ENCODE measurements at places on chromosomes 13 and 19.

- DNase-seq, result no peak
These were observed 109.0 kb upstream of the KL start for GRCh38 chr13:32907211-32907610.

DNA sequence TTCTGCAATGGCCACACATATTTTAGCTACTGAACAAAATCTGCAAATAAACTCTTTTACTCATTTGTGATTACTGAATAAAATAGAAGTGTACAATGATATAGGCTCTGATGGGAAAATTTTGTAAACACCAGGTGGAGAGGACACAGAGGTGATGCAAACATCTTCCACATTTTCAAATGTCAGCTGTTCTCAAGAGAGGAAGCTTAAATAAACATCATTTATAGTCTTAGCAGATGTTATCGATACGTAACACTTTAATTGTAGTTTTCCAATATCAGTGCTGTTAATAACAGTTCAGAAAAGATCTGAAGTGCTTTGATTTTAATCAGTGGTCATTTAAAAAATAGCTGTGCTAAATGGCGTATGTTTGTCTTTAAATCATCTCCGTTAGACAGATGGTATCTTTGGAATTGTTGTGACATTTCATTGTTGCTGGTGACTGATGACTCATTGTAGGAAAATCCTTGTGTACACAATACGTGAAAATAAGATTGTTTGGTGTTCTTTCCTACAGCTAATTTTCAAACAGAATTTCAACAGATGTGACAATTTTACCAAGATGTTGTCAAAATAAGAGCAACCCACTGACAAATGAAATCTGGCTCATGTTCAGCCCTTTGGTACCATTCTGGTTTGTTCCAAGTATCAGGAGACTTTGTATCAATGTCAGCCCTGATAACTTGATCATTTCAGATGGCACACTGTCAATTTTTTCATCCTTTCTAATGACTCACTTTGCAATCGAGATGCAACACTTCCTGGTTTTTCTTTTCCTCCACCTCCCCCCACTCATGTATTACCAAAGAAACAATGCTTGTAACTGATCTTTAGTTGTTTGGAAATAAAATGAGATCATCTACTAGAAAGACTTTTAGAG is 516.0 kb downstream of the DCT start:
- DNase-seq, result no peak

DNA sequence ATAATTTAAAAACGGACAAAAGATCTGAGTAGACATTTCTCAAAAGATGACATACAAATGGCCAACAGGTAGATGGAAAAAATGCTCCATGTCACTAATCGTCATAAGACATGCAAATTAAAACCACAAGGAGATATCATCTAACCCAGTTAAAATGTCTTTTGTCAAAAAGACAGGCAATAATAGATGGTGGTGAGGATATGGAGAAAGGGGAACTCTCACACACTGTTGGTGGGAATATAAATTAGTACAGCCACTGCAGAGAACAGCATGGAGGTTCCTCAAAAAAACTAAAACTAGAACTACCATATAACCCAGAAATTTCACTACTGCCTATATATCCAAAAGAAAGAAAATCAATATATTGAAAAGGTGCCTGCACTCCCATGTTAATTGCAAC is 37.9 kb downstream of the OR10H4 start:
- no peak for DNase-seq

DNA sequence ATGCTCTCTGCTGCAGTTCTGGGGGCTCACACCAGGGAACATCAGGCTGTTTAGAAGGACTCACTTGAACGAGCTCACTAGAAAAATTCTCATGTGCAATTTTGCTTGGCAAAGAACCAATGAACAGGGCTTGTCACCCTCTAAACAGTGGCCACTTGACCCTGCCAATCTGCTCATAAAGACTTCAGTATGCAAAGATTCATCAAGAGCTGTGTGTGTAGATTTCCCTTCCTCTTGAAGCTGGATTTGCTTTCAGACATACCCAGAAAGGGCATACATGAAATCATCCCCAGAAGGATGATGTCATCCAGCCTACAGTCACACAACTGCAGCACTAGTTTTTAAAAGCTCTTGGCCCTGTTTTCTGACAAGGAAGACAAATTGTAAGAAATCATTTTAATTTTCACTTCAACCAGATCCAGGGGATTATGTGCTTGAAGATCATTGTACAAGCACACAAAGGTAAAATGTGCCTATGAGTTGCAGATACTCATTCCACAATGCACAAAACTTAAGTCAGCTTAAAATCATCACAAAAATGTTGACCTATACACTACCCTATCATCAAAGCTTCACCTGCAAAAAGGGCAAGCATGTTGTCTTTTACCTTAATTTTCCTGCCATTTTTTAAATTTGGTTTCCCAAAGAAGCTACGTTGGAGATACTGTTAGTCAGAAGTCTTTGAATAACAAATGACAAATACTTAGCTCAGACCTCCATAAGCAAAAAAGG is 5.2 kb upstream of the STK24 start:
- DNase-seq, result peak; percentile 41

DNA sequence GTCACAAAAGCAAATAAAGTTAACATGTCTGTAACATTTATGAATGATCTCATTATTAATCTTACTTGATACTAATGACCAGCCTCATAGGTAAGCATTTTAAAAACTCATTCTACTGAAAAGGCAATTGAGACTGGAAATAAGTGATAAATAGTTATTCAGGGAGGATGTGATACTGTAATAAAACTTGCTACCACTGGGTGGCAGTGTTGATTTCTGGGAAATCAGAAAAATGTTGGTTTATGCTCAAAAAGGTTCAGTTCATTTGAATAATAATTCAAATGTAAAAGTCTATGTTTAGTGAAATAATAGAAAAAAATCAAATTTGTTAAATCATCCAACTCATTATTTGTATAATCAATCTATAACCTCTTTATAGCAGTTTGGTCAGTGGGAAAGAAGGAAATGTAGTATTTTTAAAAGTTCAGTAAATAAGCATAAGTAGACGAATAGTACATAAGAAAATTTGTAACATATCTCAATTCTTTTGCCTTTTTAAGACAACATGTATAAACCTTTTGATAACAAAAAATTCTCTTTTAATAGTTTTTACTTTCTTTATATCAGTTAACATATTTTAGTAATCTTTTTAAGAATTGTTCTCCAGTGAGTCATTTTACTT is 9.6 kb downstream of the ABHD13 start:
- DNase-seq, result no peak

DNA sequence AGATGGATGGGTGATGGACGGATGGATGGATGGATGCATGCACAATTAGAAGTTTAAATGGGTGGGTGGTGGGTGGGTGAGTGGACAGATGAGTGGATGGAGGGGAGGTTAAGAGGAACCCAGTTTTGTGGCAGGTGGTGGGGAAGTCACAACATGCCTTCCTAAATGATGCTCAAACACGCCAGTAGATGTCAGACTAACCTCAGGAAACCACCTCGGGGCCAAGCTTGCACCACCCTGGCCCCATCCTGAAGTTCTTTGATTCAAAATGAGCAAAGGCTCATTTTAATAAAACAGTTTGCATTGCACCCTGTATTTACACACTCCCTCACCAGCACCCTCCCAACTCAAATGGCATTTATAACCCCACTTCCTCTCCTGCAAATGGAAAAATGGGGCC is 91.4 kb upstream of the CACNA1A start:
- DNase-seq, result peak; percentile 63

DNA sequence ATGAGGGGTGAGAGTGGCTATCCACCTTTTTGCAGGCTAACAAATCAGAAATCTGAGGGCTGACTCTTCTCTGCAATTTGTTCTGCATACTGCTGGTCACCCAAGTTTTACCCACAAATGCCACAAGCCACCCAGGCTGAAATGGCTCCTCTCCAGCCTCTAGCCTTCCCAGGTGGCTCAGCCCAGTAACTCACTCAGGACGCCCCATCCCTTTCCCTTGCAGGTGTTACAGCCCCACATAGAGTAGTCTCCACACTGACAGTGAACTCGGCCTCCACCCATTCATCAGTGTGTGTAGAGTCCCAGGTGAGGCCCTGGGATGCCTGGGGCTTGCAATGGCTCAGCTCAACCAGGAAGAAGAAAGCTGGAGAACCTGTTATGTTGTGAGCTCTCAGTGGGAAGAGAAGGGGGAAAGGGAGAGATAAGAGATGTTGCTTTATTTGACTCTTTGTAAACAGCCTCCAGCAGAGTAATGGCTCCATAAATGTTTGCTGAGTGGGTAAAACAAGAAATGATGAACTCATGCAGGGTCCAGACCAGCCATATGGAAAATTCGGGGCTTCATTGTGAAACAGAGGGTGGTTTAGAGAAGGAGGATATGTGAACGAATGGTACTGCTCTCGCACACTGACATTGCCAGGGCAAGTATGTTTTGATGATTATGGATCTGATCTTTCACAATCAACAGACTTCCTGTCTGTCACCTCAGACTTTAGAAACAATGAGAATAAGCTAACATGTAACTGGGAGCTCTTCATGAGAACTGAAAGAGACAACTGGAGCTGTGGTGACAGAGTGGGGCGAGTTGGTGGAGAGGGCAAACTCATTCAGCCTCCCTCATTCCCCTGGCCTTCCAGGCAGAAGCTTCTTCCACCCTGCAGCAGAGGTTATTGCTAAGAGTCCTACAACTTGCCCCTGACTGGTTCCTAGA is 74.2 kb upstream of the RFC3 start:
- DNase-seq, result peak; percentile 64

DNA sequence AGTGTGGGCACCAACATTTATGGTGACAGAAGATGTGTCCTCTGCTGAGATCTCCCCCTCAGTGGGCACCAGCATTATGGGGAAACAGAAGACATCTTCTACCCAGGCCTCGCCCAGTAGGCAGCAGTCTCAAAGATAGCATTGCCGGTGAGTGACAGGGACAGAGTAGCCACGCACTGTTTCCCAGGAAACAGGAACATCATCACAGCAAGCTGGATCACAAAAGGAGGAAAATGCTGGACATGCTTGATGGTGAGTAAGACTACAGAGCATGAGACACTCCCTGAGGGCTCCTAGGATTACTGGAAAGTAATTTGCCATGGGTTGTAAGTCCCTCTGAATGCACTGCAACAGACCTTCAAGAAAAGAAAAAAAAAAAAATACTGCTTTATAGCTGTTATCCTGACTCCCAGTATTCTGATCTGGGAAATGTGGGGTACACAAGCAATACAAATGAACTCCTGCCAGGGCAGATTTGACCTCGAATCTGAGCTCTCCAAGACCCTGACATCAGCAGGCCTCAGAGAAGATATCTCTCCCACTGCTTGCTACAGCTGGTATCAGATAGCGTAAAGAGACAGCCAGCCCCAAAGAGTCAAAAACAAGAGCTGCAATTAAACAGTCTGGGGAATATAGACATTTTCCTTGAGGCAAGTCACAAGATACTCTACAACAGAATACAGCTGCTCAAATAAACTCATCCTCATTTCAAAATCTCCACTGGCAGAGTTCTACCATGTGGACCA is 180.4 kb downstream of the RBM26 start:
- no peak for DNase-seq

DNA sequence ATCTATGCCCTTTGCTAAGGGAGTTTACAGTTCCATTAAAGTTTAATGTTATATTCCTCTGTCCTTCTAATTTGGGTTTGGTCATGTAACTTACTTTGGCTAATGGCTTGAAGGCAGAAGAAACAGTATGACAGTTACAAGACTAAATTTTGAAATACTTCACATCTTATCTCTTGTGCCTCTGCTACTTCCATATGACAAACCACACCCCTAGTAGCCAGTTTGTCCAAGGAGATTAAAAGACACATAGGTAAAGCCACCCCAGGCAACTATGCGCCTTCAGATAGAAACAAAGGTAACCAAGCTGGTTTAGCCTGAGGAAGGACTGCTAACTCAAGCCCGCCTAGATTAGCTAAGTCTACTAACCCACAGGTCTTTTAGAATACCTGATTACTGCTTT is 273.4 kb upstream of the MIR17HG start:
- no peak for DNase-seq

DNA sequence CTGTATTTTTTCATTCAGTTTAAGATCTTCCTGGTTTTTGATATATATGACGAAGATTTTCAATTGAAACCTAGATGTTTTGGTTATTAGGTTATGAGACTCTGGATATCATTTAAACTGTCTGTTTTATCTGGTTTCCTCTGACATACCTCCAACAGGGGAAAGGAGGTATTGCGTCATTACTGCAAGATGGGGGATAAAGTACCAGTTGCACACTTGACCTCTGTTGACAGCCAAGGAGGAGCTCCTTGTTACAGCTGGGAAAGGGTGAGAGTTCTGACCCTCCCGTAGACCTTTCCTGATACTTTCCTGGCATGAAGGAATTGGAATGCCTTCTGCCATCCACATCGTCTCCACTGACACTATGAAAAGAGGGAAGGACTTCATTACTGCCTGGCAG is 82.0 kb upstream of the SHISA2 start:
- DNase-seq, result no peak

DNA sequence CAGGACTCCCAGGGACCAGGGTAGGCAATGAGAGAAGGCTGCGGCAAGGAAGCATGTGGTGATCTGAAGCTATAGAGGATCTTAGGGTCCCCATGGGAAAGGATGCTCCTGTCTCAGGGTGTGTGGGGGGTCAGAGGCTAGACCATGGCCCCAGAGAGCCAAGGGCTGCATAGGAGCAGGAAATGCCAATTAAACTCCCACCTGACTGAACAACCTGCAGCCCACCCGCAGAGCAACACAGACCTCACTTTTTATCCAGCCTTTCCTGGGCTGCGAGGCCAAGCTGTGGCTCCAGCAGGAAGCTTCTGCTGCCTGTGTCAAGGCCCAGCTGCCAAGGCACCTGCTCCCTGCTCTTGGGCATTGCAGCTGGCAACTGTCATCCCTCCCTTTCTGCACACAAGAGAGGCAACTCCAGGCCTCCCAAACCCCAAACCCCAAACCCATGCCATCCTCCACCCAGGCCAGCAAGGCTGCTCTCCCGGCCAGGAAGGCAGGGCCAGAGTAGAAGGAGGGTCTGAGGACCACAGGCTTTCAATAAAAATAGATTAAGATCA is 290.1 kb downstream of the FOXO1 start:
- no peak for DNase-seq

DNA sequence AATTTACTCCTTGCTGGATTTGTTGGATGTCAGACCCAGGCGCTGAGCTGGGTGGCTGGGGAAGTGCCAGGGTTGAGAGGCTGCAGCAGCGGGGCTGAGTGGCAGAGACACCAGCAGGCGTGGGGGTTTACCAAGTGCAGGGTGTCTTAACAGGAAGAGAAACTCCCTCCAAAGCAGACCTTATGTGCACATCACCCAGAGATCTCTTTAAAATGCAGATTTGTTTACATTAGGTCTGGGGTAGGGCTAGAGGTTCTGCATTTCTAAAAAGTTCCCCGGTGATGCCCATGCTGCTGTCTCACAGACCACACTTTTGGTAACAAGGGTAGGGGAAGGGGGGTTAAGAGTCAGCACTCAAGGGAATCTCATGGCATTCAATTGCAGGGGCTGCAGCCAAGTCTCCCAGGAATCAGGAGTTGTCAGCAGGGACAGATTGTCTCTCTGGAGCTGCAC is 80.7 kb upstream of the OLFM4 start:
- no peak for DNase-seq

- DNase-seq, result no peak
These were observed 338 bp upstream of the UBE2M start for GRCh38 chr19:58558623-58559274.

GRCh38 chr13:89726690-89727435 is 1620.6 kb upstream of the MIR17HG start:
- no peak for DNase-seq

- DNase-seq, result no peak
These were observed 31.8 kb upstream of the USE1 start for GRCh38 chr19:17183271-17183761.

All from bone marrow (tissue), 2 donors.